ENCODE measurements at places on chromosomes 12 and 14. TPM values are rescaled to one million over a fixed set of nuclear protein-coding genes. Genes with fewer than 3 reads are reported as not detected.

Gene TMED8
- total RNA-seq: 5.4 TPM

Gene C12orf42
- total RNA-seq: not detected

Gene GLT8D2
- 11.7 TPM for total RNA-seq

Gene SRP54
- 28.5 TPM for total RNA-seq

Gene TBX5
- total RNA-seq: 75.1 TPM

Gene HELB
- 1.3 TPM for total RNA-seq

Gene TSPAN8
- total RNA-seq: 0.41 TPM

Gene PLBD1
- 29.1 TPM for total RNA-seq

DNA sequence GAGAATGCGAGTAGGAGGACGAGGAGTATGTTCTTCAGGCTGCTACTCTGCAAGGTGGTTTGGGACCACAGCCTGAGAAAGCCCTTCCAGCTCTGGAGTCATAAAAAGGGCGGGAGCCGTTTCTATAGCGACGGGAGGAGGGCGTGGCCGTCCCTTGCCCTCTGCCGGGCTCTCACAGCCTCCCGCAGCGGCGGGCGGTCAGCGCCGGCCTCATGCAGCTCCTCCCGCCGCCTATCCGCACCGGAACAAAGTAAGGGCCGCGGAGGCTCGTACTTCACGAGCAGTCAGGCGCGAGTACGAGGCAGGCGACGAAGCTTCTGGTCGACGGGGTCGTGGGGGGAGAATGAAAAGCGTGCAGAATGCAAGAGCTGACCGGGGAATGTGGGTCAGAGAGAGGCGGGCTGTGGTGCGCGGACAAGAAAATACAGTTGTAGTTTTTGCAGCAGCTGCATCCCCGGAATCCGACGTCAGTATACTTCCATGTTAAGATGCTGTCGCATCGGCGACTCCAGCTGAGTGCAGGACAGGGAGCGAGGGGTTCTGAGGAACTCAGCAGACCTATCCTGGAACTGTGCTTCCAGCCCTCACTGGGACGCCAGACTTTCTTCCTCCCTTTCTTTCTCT lies at the start of gene DYRK4:
Gene DYRK4 (plus strand): TSS at position 175 of the 624 bp plus-strand sequence. CDS start 38 bp downstream, at position 213.
- peak within 1 kb of the TSS; percentile 17 for H3K27ac ChIP-seq
- peaks cover 20% of the 10 kb centered on the region for H3K27me3 ChIP-seq
- DNase-seq: peak; percentile 86
- peaks cover 18% of the 10 kb centered on the region for H3K4me1 ChIP-seq
- no peaks in the 10 kb centered on the region for H3K36me3 ChIP-seq

DNA sequence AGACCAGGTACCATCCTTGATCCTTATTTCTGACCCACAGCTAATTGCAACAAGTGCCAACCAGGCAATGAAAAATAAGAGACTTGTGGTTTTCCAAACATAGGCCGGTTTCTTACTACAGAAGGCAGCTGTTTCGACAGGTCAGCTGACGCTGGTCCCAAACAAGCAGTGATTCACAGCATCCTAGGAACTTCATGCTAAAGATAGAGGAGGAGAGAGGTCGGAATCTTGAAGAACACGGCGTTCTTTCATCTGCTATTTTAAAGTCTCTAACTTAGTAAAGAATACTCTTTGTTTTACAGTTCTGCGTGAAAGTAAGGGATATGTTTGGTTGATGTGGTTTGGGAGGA lies 28.1 kb upstream of the ADGRD1 start:
- H3K36me3 ChIP-seq: no peaks in the 10 kb centered on the region
- no peak overlapping the region for H3K27ac ChIP-seq
- DNase-seq: no peak
- no peaks in the 10 kb centered on the region for H3K4me1 ChIP-seq
- peaks cover 28% of the 10 kb centered on the region for H3K27me3 ChIP-seq

DNA sequence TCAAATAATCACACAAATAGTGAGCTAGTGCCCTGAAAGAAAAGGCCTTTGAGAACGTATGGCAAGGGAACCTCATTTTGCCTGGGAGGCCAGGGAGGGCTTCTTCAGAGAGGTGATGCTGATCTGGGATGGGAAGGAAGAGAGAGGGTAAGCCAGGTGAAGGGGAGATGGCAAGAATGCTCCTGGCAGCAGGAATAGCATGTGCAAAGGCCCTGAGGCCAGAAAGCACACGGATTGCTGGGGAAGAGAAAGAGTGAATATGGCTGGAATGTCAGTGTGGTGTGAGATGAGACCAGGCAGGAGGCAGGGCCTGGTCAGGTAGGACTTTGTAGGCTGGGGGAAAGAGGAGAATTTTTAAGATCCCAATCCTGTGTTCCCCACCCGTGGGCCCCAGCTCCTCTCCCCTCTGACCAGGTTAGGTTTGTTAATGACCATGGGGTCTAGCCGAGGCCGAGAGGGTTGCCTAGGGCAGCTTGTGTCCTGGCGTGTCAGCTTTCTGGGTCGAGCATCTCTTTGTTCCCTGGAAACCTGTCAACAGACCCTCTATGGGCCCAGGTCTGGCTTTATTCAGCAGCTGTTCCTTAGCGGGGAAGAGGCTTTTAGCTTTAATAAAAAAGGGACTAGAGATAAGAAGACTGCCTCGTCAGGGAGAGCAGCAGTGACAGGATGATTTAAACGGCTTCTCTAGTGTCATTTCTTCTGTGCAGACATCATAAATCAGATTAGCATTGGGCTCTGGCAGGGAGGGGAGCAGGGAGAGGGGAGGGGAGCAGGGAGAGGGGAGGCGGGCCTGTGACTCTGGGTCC lies 123.4 kb downstream of the ADCK1 start:
- H3K27ac ChIP-seq: no peak overlapping the region
- DNase-seq: no peak
- no peak overlapping the region for H3K4me3 ChIP-seq
- H3K27me3 ChIP-seq: no peaks in the 10 kb centered on the region
- H3K4me1 ChIP-seq: peaks cover 3% of the 10 kb centered on the region

DNA sequence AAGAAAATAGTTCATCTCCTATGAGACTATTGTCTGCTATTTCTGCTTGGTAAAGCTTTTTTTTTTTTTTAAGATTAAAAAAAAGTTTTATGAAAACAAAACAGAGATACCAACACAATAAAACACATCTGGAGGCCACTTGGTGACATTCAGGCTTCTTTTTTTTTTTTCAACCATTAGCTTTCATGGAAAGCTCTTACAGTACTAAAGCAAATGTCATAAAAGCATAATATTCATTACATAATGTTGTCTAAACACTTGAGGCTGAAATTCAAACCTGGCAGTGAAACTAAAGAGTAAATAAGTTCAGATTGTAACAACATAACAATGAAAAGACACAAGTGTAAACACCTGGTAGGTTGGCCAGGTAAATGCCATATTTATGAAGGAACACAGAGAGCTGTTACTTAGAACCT lies 14.7 kb downstream of the PRICKLE1 start:
- DNase-seq: no peak
- no peaks in the 10 kb centered on the region for H3K36me3 ChIP-seq
- H3K4me1 ChIP-seq: peaks cover 58% of the 10 kb centered on the region
- no peak overlapping the region for H3K4me3 ChIP-seq
- H3K27me3 ChIP-seq: no peaks in the 10 kb centered on the region

- peaks cover 92% of the 10 kb centered on the region for H3K4me1 ChIP-seq
- peak; percentile 48 for DNase-seq
- no peaks in the 10 kb centered on the region for H3K27me3 ChIP-seq
- peak overlapping the region; percentile 99 for H3K27ac ChIP-seq
Measured at GRCh38 chr14:103122585-103122946, 695 bp upstream of the TNFAIP2 start.

DNA sequence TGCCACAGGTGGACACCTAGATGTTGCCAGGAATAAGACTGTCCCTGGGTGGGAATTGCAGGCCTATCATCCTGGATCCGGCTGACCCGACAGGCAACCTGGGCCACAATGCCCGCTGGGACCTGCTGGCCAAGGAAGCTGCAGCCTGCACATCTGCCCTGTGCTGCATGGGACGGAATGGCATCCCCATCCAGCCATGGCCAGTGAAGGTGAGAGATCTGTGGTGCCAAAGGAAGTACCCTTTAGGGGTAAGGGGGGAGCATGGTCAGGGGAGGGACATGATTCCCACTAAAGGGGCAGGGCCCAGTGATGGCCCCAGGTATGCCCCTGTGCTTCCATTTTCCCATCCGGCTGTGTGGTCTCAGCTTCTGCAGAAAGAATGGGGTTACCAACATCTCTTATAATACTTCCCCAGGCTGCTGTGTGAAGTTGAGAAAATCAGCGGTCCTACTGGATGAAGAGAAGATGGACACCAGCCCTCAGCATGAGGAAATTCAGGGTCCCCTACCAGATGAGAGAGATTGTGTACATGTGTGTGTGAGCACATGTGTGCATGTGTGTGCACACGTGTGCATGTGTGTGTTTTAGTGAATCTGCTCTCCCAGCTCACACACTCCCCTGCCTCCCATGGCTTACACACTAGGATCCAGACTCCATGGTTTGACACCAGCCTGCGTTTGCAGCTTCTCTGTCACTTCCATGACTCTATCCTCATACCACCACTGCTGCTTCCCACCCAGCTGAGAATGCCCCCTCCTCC lies 8.6 kb upstream of the OAS2 start:
- H3K27me3 ChIP-seq: no peaks in the 10 kb centered on the region
- no peak overlapping the region for H3K27ac ChIP-seq
- H3K36me3 ChIP-seq: peaks cover 27% of the 10 kb centered on the region
- no peak overlapping the region for H3K4me3 ChIP-seq
- peaks cover 19% of the 10 kb centered on the region for H3K4me1 ChIP-seq

- H3K36me3 ChIP-seq: no peaks in the 10 kb centered on the region
- H3K27ac ChIP-seq: no peak overlapping the region
- DNase-seq: no peak
- H3K27me3 ChIP-seq: no peaks in the 10 kb centered on the region
Measured at GRCh38 chr14:51564986-51565604, 86.6 kb upstream of the FRMD6 start.

GRCh38 chr12:47777741-47778558 lies 4.9 kb downstream of the SLC48A1 start:
- no peaks in the 10 kb centered on the region for H3K27me3 ChIP-seq
- peaks cover 23% of the 10 kb centered on the region for H3K36me3 ChIP-seq
- no peak overlapping the region for H3K4me3 ChIP-seq
- DNase-seq: peak; percentile 49
- peak overlapping the region; percentile 71 for H3K27ac ChIP-seq

- no peak overlapping the region for H3K27ac ChIP-seq
- H3K4me1 ChIP-seq: no peaks in the 10 kb centered on the region
- DNase-seq: no peak
Measured at GRCh38 chr12:31928246-31929026, 30.8 kb upstream of the RESF1 start.

DNA sequence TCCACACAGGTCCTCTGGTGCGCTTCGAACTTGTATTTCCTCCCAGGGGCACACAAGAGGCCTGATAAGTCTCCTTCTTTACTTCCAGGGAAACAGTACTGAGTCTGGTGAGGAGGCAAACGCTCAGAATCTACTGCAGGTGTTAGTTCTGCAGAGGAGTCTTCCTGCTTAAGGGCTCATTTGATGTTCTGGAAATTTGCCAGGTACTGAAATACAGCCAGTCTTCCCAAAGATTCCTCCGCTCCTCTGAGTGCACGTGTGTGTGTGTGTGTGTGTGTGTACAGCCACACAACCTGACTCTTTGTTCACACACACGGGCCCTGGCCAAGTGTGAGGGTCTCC lies 92.0 kb downstream of the FBXL14 start:
- H3K4me3 ChIP-seq: no peak overlapping the region
- no peaks in the 10 kb centered on the region for H3K36me3 ChIP-seq
- H3K4me1 ChIP-seq: peaks cover 22% of the 10 kb centered on the region
- no peaks in the 10 kb centered on the region for H3K27me3 ChIP-seq
- no peak for DNase-seq

DNA sequence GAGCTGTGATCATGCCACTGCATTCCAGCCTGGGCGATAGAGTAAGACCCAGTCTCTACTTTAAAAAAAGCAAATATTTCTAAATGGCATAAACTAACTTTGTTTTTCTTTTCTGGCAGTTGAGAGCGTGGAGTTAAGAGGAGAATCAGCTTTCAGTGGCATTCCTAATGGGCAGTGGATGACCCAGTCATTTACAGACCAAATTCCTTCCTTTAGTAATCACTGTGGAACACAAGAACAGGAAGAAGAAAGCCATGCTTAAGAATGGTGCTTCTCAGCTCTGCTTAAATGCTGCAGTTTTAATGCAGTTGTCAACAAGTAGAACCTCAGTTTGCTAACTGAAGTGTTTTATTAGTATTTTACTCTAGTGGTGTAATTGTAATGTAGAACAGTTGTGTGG lies 21.2 kb downstream of the TDG start:
- DNase-seq: no peak
- H3K27ac ChIP-seq: no peak overlapping the region
- no peaks in the 10 kb centered on the region for H3K27me3 ChIP-seq
- no peaks in the 10 kb centered on the region for H3K4me1 ChIP-seq

DNA sequence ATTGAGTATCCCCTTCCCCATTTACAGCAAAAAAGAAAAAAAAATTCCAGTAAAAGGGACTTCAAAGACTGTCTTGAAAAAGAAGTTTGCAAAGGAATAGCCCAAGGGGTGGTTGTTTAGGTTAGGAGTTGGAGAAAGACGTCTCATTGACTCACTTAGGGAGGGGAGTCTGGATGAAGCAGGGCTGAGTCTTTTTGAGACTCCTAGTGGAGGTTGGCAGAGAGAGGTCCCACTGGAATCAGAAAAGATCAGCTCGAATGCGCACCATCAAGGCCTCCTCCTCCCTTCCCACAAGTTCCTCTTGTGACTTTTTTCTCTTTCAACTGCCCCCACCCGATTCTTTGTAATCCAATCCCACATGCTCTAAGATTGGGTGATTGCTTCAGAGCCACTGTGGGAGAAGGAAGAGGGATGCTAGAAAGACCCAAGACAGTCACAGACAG lies 1.9 kb downstream of the ARHGEF40 start:
- peaks cover 46% of the 10 kb centered on the region for H3K4me1 ChIP-seq
- DNase-seq: no peak
- no peaks in the 10 kb centered on the region for H3K27me3 ChIP-seq
- H3K4me3 ChIP-seq: peak overlapping the region; percentile 88
- H3K27ac ChIP-seq: peak overlapping the region; percentile 95

DNA sequence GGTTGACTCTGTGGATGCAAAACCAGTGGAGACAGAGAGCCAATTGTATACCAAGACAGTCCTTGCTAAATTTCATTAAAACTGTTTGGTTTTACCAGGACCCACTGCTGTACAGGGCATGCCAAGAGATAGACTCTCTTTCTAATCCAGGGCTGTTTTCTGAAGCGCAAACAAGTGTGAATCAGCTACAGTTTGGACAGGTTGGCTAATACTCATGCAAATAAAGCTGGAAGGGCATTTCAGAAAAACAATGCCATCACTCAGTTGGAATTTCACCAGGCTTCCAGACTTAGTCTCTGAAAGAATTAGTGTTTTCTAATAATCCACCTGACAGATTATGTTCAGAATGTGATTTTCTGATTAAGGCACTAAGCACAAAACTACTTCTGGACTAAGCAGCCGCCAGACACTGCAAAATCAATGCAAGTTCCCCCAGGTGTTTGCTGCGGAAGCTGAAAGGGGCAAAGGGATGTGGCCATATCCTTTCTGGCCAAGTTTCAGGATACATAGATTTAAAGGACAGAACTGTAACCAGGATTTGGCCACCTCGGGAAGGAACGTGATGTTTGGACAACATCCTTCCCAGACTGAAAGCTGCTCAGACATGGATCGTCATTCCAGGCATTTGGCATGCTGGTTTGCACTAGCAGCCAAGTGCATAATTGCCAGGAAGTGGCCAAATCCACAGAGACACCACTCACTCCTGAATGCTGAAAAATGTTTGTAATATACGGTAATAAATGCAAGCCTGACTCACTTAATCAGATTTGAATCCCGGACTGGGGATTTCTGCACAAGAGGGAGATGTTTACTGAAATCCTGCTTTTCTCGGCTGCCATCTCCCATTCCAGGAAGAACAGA lies 32.0 kb upstream of the CDKN3 start:
- H3K4me1 ChIP-seq: peaks cover 44% of the 10 kb centered on the region
- H3K36me3 ChIP-seq: no peaks in the 10 kb centered on the region
- H3K4me3 ChIP-seq: no peak overlapping the region
- peak overlapping the region; percentile 69 for H3K27ac ChIP-seq
- DNase-seq: peak; percentile 61

GRCh38 chr12:4037747-4038312 lies 164.6 kb upstream of the PARP11 start:
- no peak for DNase-seq
- H3K36me3 ChIP-seq: no peaks in the 10 kb centered on the region
- peaks cover 17% of the 10 kb centered on the region for H3K27me3 ChIP-seq
- H3K4me1 ChIP-seq: no peaks in the 10 kb centered on the region
- no peak overlapping the region for H3K4me3 ChIP-seq
